ENCODE measurements at places on chromosomes 4 and X.

DNA sequence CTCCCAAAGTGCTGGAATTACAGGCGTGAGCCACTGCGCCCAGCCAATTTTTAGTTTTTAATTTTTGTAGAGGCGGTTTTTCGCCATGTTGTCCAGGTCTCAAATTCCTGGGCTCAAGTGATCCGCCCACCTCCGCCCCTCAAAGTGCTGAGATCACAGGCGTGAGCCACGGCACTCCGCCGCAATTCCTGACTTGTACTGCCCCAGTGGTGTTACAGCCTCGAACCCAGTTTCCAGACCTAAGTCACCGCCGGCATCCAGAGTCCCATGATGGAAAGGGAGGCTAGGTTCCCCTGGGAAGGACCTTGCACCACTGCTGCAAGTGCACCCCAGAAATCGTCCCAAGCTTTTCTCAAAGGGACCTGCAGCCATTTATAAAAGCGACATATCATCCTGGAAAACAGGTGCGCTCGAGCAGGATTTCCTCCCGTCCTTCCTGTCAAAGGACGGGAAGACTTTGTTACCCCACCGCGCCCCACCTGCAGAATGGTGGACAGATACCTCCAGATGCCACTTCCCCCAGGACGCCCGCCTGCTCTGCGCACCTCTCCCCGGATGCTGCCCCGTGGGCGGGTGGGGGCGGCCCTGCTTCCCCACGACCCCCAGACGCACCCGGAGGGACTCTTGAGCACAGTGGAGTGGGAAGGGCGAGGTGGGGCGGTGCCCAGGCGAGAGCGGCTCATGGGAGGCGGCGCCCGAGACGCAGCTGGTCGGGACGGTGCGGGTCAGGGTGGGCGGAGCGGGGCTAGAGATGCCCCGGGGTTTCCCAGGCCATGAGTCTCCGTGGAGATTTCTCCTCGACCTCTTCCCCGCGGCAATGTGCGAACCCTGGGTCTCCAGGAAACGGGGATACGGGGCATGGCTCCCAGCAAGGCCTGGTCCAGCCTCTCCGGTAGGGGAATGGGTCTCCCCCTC, 947 bp upstream of the RPL10 start:
- no peak for DNase-seq

- DNase-seq, result no peak
Observed at GRCh38 chrX:140273921-140274320, 230.9 kb downstream of the SOX3 start.

GRCh38 chrX:107766470-107767150, 9.0 kb downstream of the TSC22D3 start:
- no peak for DNase-seq

DNA sequence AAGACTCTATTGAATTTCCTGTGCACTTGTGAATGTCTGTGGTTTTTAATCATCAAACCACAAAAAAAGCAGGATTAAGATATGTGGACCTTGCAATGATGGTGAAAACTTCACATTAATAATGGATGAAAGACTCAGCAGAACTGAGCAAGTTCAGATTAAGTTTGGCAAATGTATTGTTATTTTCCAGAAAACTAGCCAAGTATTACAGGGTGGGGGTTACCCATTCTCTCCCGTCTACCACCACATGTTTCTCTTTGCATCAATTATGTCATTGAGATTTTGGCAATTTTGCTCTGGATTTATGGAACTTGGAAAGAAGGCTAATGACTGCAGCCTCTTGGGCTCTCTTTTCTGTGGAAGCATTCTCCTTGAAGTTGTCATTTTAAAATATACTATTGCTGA, 577.1 kb downstream of the ANKRD50 start:
- no peak for DNase-seq

DNA sequence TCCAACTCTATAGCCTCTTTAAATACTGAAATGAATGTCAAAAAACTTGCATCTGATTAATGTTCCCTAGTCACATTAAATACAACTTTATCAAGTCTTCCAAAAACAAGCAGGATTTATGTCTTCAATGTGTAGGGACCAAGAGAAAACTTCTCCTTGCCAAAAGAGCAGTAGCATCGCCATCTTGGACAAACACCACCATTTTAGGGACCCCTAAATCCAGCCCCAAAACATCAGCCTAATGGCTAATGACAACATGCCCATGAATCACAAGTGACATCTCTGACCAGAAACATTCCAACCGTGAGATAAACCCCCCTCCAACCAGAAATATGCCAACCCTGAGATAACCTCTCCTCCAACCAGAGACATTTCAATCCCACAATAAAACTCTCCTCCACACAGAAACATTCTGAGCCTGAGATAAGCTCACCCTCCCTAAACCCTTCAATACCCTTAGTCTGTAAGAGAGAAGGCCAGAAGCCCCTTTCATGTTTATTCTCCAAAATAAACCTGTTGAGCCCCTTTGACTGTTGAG, 697.4 kb downstream of the TRAM1L1 start:
- DNase-seq, result no peak

- DNase-seq, result no peak
Observed at GRCh38 chrX:17014216-17014615, 67.8 kb downstream of the REPS2 start.

- no peak for DNase-seq
Observed at GRCh38 chrX:118502161-118502789, 6.7 kb downstream of the DOCK11 start.

DNA sequence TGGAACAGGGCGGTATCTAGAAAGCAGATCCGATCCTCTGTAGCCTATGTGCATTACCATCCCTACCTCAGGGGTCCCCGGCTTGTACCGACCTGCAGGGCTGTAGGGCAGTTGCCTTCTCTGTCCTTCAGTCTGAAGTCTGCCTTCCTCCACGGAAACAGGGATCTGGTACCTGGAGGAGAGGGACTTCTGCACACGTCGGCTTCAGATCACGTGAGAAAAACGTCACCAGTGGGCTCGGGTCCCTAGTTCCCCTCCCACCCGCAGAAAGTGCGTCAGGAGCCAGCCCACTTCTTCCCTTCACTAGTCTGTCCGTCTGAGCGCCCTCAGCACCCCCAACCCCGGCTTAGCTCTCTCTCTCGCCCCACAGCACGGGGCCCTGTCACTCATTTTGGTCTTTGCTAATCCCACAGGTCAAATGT, at the start of gene TCEAL5:
TSS of gene TCEAL5 (minus strand) at position 170 of the 422 bp plus-strand sequence. CDS start 2,187 bp downstream, outside the sequence.
- DNase-seq, result no peak

- no peak for DNase-seq
Observed at GRCh38 chr4:38188631-38189101, 228.5 kb downstream of the PTTG2 start.

GRCh38 chr4:115973768-115974167, 860.3 kb upstream of the NDST4 start:
- DNase-seq, result no peak

- DNase-seq, result no peak
Observed at GRCh38 chr4:96056346-96056934, 216.5 kb downstream of the PDHA2 start.

GRCh38 chr4:17846266-17846665, 35.5 kb downstream of the NCAPG start:
- DNase-seq, result peak; percentile 7

DNA sequence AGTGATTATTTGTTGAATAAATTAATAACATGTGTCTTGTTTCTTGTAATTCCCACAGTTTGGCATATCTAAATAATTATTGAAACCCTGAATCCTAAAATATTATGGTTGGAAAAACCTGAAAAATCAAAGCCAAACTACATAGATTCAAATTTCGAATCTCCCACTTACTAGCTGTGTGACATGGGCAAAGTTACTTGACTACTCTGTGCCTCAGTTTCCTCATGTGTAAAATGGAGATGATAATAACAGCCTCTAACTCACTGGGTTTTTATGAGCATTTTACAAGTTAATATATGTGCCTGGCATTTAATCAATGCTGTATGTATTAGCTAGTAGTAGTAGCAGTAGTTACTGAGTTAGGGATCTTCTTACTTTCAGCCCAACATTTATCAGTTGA, 34.6 kb upstream of the BRS3 start:
- no peak for DNase-seq

GRCh38 chrX:9378980-9379696, 85.7 kb upstream of the TBL1X start:
- DNase-seq, result no peak

GRCh38 chr4:8123389-8123788, 35.2 kb downstream of the ABLIM2 start:
- DNase-seq, result no peak

GRCh38 chr4:119865789-119866188, 200.9 kb downstream of the MAD2L1 start:
- no peak for DNase-seq

GRCh38 chr4:628311-628741, 3.0 kb downstream of the PDE6B start:
- no peak for DNase-seq

GRCh38 chr4:142696334-142697122, 149.6 kb downstream of the INPP4B start:
- DNase-seq, result no peak

GRCh38 chrX:20197641-20198210, 56.1 kb upstream of the EIF1AX start:
- DNase-seq, result no peak

- no peak for DNase-seq
Observed at GRCh38 chrX:36787752-36788151, 220.4 kb upstream of the FAM47C start.

DNA sequence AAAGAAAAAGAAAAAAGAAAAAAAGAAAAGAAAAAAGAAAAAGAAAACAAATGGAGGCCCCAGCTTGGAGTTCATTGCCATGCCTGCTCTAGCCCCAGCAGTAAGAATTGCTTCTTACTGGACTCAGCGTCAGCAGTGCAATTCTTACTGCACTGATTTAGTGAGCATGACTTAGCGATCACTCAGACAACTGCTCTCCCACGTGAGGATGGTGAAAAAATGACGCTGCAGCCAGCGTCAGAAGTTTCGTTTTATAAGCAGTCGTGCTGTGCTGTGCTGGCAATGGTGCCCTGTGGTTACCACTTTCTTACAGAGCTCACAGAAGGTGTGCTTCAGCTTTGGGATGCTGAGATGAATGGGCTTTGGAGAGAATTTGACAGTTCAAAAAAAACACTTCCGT, 68.3 kb upstream of the DDX3X start:
- peak; percentile 57 for DNase-seq

GRCh38 chrX:9336456-9336855, 128.4 kb upstream of the TBL1X start:
- no peak for DNase-seq

- DNase-seq, result no peak
Observed at GRCh38 chrX:120564925-120565324, 4.2 kb upstream of the CUL4B start.

GRCh38 chrX:38561951-38562719, 793 bp downstream of the TSPAN7 start:
- no peak for DNase-seq

DNA sequence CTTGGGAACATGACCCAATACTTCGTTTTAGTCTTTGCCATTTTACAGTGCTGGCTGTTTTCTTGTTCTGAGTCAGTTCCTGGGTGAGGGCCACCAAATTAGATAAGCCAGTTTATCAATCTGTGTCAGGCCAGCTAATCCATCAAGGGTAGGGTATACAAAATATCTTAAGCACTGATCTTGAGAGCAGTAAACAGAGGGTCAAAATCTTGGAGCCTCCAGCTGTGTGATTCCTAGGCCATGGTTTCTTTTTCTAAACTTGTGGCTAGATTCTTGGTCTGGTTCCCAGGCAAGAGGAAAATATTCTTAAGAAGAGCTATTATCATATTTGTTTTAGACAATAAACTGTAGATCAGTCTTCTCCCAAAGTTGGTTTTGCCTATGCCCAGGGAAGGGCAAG, 1396.6 kb upstream of the PABPC4L start:
- DNase-seq, result no peak

- DNase-seq, result peak; percentile 16
Observed at GRCh38 chr4:24394041-24394440, 190.3 kb downstream of the DHX15 start.

DNA sequence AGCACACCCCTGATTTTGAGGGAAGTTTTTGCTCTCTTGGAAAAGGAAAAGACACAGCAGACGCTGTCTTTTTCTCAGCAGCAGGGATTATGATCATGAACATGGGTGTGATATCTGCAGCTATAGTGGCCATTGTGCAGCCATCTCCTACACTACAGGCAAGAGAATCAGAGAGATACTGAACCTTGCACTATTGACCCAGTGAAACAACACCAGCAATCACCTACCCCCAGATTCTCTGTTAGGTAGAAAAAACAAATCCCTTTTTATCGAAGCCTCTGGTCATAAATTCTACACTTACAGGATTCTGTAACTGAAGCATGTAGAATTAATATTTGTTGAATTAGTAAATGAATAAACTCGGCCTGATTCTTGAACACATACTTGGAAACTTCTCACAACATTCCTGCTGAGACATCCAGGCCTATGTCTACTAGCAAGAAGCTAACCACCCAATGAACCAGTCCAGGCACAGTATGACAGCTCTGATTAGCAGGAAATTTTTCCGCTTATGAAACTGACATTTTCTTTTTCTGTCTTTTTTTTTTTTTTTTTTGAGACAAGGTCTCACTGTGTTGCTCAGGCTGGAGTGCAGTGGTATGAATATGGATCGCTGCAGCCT, 5.0 kb upstream of the AFAP1 start:
- DNase-seq, result no peak

DNA sequence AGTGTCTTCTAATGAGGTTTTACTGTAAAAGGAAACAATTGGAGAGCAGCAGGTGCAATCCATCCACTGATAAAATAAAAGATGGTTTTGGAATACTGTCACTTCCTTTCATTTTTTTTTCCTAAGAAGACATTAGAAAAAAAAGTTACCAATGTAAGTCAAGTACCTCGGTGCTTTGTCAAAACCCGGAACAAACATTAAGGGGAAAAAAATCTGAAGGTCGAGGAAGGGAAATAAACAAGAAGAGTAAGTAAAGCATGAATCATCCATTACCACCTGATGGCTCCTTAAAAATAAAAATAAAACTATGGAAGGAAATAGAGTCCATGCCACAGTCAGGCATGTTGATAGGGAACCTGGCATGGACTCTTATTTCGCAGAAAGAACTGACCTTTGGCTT, 15.3 kb upstream of the XPNPEP2 start:
- no peak for DNase-seq

DNA sequence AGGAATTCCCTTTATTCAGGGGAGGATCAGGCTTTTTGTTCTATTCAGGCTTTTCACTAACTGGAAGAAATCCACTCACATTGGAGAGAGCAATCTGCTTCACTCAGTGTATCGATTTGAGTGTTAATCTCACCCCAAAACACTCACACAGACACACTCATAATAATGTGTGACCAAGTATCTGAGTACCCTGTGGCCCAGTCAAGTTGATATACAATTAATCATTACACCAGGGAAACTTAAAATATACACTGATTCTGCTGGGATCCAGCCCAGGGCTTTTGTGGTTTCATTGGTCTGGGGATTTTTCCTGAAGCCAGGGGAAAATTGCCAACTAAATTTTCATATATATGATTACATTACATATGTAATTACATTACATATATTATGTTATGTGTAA, 44.0 kb upstream of the GATB start:
- DNase-seq, result no peak

DNA sequence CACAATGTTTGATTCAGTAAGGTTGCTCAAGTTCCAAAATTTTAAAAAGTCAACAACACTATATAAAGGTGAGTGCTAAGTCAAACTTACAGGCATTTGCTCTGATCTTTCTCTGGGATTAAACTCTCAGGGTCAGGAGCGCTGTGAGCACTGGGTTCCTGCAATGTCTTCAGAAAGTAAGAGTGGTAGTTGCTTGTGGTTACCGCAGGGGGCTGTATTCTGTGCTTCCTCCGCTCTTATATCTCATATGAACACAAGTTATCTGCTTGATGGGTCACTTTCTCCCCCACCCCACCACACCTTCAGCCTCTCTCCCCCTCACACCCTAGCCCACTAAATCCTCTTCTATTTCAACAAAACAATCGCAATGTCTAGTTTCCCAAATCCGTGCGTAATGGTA, 116.4 kb upstream of the IGSF1 start:
- DNase-seq, result no peak

GRCh38 chr4:168357941-168358340, 39.4 kb upstream of the DDX60 start:
- DNase-seq, result no peak
